ENCODE measurements at places on chromosomes 13 and 19. TPM values are rescaled to one million over a fixed set of nuclear protein-coding genes. Genes with fewer than 3 reads are reported as not detected.

Gene SPC24
- total RNA-seq = 32.9 TPM

Gene THOP1
- 42.2 TPM for total RNA-seq

Gene DAPK3
- total RNA-seq = 40.1 TPM

Gene RASAL3
- total RNA-seq = 1.9 TPM

Gene HRC
- 1.5 TPM for total RNA-seq

Gene FAM216B
- 5.6 TPM for total RNA-seq

Gene SIGLEC8
- total RNA-seq = 2.0 TPM

Gene SBSN
- total RNA-seq = not detected

Gene KLK3
- not detected for total RNA-seq

Measured in spinal cord (tissue), 10 donors.